ENCODE measurements at places on chromosomes 7 and 10. TPM values are rescaled to one million over a fixed set of nuclear protein-coding genes. Genes with fewer than 3 reads are reported as not detected.

The CISD1 gene
- 92.2 TPM for total RNA-seq

The TMEM236 gene
- total RNA-seq: not detected

The PDGFA gene
- 1.5 TPM for total RNA-seq

The FRMPD2 gene
- total RNA-seq: 1.3 TPM

The ADAM8 gene
- 0.93 TPM for total RNA-seq

The ACSM6 gene
- total RNA-seq: not detected

The INSIG1 gene
- total RNA-seq: 0.11 TPM

The CALHM3 gene
- not detected for total RNA-seq

DNA sequence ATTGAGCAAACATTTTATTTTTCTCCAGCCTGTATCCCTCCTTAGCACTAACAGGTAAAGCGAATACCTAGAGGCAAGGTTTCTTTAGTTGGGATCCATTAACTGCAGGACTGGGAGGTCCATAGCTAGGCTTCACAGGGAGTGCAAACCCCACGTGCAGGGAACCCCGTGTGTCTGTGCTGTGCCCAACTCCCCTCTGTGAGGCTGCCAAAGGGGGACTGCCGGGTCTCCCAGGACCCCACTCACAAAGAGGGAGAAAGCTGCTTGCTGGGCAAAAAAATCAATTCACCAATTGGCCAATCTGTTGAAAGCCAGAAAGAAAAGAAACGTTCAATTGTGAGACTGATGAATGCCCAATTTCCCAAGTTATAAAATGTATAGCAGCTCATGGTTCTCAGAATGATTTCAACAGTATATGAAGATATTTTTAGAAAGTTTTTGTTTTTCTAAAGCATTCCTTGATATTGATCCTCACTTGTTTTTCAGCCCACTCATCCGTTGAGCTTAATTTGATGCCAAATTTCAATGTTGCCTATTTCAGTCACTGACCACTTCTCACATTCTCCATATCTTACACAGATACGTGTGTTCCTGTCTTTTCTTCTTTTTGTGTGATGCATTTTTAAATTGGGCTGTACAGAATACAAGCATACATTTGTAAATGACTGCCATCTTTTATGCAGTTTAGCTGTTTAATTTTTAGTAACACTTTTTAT lies 202.7 kb upstream of the PRSS58 start:
- H3K4me3 ChIP-seq: no peak overlapping the region
- no peaks in the 10 kb centered on the region for H3K36me3 ChIP-seq
- no peaks in the 10 kb centered on the region for H3K4me1 ChIP-seq
- H3K27me3 ChIP-seq: peaks cover under 1% of the 10 kb centered on the region

DNA sequence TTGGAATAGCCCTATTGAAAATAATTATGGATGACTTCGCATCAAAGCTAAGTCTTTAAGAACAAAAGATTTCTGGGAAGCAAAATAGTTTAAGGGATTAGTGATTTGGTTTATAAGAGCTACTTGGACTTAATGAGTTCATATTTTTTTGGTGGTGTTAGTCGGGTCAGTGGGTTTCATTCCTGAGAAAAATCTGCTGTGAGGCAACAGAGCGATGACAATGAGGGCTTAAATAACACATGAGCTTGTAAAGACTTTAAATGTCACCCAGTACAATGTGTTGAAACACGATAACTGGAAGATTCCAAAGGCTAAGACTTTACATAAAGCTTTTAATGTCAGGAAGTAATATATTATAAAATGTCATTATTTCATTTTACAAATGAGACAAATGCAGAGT lies 178.8 kb downstream of the ARL4A start:
- no peaks in the 10 kb centered on the region for H3K27me3 ChIP-seq
- DNase-seq: no peak
- no peaks in the 10 kb centered on the region for H3K36me3 ChIP-seq

DNA sequence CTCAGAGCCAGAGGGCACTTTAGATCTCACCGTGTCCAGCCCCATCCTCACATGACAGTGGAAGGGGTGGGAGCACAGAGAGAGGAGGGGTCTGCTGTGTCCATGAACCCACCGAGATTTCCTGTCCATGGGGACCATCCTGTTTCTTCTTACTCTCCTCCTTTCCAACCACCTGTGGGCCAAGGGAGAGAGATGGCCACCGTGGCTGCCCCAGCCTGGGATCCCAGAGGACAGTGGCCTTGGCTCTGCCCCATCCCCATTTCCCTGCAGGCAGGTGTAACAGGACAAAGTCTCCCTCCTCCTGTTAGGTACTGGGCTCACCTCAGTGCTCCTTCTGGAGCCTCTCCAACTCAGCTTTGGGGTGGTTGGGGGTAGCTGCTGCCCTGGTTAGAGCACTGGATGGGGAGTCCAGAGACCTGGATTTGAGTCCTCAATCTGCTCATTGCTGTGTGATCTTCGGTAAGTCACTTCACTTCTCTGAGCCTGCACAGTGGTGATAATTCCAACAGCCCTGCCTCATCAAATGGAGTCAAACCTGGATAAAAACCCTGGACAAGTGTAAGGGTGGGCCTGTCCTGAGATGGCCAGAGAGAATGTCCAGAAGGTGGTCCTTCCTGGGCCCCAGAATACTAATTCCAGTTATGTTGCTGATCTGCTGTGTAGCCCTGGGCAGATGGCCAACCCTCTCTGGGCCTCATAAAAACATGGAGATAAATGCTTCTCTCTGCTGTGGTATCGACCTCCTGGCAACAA lies 17.8 kb upstream of the PCBD1 start:
- H3K27ac ChIP-seq: no peak overlapping the region
- DNase-seq: no peak
- no peaks in the 10 kb centered on the region for H3K4me1 ChIP-seq
- H3K36me3 ChIP-seq: no peaks in the 10 kb centered on the region
- no peak overlapping the region for H3K4me3 ChIP-seq

DNA sequence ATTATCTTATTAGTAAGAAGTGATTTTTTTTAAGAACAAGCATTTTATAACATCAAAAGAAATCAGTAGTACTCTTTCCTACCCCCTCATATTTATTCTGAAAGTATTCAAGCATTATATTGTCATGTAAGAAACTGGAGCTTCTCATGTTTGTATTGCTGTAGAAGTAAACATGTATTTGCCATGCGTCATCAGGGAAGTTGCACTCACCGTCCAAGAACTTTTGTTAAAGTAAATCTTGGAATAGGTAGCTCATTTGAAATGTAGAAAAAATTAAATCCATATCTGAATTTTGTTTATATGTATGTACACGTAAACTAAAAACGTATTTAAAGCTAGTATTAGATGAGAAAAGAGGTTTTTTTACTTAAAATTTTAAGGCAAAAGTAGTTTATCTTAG lies 96.8 kb downstream of the PTEN start:
- H3K4me3 ChIP-seq: no peak overlapping the region
- H3K27me3 ChIP-seq: no peaks in the 10 kb centered on the region
- no peaks in the 10 kb centered on the region for H3K4me1 ChIP-seq
- no peak for DNase-seq

DNA sequence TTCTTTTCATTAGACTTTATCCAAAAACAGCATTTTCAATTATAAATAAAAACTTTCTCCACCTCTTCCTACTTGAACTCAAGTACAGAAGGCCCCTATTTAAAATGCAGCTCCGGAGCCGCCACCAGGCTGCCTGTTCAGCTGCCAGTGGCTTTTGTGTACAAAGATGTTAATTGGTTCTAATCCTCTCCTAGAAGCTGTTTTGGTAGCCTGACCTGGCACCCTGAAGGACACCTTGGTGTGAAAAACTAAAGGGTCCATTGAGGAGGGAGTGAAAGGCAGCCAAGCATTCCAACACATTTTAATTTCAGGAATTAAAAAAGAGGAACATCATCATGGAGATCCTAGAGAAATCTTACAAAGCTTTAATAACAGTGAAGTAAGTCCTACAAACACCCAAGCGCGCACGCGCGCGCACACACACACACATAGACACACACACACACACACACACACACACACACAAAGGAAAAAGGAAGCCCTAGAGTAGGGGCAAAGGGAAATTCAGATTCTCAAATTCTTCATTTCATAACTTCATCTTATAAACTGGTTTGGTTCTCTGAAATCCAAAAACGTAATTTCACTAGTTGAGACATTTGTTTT lies 41.4 kb downstream of the VAX1 start:
- no peaks in the 10 kb centered on the region for H3K4me1 ChIP-seq
- H3K27ac ChIP-seq: no peak overlapping the region
- DNase-seq: no peak
- no peaks in the 10 kb centered on the region for H3K36me3 ChIP-seq
- no peak overlapping the region for H3K4me3 ChIP-seq
- H3K27me3 ChIP-seq: peaks cover 14% of the 10 kb centered on the region

- no peak overlapping the region for H3K27ac ChIP-seq
- no peak for DNase-seq
- H3K36me3 ChIP-seq: no peaks in the 10 kb centered on the region
- peaks cover 9% of the 10 kb centered on the region for H3K27me3 ChIP-seq
- H3K4me3 ChIP-seq: no peak overlapping the region
- H3K4me1 ChIP-seq: no peaks in the 10 kb centered on the region
Observed at GRCh38 chr7:155202106-155202871, 95.4 kb upstream of the INSIG1 start.

- no peak for DNase-seq
- no peak overlapping the region for H3K4me3 ChIP-seq
- H3K4me1 ChIP-seq: peaks cover 42% of the 10 kb centered on the region
- no peak overlapping the region for H3K27ac ChIP-seq
Observed at GRCh38 chr10:34235164-34235832, 579.8 kb downstream of the PARD3 start.

DNA sequence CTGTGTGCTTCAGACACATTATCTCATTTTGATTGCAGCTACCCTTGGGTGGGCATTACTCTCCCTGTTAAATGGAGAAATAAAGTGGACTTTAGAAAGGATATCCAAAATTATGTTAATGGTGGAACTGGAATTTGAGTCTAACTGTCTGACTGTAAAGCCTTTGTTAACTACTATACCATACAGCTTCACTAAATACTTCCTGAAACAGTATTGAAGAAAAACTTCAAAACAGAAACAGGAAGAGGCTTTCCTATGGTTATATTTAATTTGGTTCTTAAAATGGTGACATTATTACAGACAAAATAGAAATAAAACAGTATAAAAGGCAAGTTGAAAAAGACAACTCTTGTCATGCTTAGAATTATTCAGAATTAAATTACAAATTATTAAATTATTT lies 25.0 kb downstream of the SPAG6 start:
- H3K27ac ChIP-seq: no peak overlapping the region
- no peaks in the 10 kb centered on the region for H3K4me1 ChIP-seq
- no peaks in the 10 kb centered on the region for H3K27me3 ChIP-seq
- no peak overlapping the region for H3K4me3 ChIP-seq
- no peaks in the 10 kb centered on the region for H3K36me3 ChIP-seq

DNA sequence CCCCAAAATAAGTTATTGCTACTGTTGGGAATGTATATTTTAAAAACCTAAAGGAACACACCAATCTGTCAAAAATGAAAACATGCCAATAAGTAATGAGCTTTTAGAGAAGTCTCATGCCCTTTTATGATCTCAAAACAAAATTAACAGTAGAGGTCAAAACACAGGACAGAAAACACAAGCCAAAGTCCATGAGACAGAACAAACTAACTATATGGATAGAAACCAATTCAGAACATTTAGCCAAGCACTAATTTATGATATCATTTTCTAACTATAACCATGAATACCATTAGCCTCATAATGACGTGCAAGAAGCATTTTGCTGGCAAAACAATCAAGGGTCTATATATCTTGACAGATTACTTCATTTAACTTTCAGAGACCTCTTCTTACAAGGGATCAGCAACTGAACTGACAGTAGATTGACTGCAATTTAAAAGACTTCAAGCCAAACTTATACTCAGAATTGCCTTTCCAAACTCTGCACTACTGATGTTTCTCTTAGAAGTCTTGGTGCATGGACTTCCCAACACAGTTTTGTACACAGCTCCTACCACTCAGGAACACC lies 200.9 kb downstream of the DOCK4 start:
- H3K4me3 ChIP-seq: no peak overlapping the region
- no peaks in the 10 kb centered on the region for H3K36me3 ChIP-seq
- H3K27ac ChIP-seq: no peak overlapping the region
- no peaks in the 10 kb centered on the region for H3K27me3 ChIP-seq
- DNase-seq: no peak

DNA sequence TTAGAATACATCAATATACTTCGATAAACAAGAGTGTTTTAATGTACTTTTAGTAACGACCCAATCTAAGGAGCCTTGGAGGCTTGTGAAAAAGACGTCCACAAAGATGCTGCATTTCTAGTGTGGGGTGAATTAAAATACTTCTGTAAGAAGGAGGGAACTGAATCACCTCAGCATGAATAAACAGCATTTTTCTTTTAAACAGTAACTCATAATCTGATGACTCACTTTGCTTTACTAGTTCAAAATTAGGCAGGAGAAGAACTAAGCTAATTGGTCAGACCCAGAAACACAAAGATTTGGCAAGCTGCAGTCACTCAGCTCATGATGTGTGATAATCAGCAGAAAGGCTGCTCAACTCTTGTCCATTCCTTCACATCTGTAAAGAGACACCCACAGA lies 24.2 kb downstream of the NCOA4 start:
- peaks cover 85% of the 10 kb centered on the region for H3K36me3 ChIP-seq
- no peak overlapping the region for H3K4me3 ChIP-seq
- H3K27me3 ChIP-seq: no peaks in the 10 kb centered on the region
- no peak overlapping the region for H3K27ac ChIP-seq
- H3K4me1 ChIP-seq: peaks cover 71% of the 10 kb centered on the region

- no peak for DNase-seq
- H3K27ac ChIP-seq: no peak overlapping the region
- H3K27me3 ChIP-seq: no peaks in the 10 kb centered on the region
Observed at GRCh38 chr7:42332605-42333222, 95.7 kb upstream of the GLI3 start.

DNA sequence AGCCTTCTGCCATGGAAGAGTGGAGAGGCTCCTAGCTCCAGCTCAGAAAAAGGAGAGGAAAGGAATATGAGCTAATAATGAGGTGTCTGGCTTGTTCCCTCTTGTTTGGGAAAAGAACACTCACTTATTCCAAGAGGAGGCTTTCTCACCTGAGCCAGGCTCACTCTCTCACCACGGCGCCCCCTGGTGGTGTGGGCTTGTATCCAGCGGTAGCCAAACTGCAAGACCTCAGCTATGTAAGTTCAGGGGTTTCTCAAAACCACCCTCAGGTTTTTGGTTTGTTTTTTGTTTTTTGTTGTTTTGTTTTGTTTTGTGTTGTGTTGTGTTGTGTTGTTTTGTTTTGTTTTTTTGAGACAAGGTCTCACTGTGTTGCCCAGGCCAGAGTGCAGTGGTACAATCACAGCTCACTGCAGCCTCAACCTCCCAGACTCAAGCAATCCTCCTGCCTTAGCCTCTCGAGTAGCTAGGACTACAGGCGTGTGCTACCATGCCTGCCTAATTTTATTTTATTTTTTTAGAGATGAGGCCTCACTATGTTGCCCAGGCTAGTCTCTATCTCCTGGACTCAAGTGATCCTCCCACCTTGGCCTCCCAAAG lies 124.0 kb downstream of the TMEM130 start:
- no peaks in the 10 kb centered on the region for H3K4me1 ChIP-seq
- H3K36me3 ChIP-seq: no peaks in the 10 kb centered on the region
- no peak overlapping the region for H3K27ac ChIP-seq
- no peak overlapping the region for H3K4me3 ChIP-seq

Data from HepG2 (cell line).